Activated CD4-positive, CD25-positive, alpha-beta regulatory T cell (primary cell): ENCODE measurements at places on chromosomes 12 and 14.

- no peak for DNase-seq
Observed at GRCh38 chr12:82635263-82635662, 51.4 kb upstream of the TMTC2 start.

DNA sequence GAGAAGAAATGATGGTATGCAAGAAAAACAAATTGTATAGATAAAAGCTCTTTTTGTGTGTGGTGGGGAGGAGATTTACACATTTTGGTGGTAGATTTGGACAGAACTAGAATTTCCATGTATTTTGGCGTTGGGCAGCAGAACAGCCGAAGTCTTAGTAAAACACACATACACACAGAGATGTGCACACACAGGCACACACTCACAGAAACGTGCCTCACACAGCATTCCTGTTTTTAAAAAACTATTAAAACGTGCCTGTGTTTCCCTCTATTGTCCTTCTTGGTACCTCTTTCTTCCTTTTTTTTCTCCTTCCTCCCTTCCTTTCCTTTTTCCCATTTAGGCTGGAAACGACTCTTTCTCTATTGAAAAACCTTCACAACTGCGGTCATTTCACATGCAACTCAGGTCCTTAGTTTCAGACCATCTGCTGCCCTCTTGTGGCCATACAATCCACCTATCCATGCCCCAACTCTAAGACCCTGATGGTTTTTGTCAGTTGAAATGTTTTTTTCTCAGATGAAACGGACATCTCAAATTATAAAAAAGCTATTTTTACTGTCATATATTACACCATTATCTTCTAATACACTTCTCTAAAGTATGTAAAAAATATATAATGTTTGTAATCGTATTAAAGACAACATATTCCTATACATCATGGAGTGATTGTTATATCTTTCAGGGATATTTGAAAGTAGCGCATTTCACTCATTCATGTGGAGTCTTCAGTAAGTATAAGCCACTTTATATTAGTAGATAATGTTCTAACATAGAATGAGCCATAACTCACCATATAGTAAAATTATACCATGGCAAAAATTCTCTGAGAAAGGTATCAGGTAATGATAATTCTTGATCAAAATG is 386.7 kb upstream of the NOVA1 start:
- DNase-seq: no peak

- no peak for DNase-seq
Observed at GRCh38 chr12:6813363-6813762, 8.3 kb upstream of the GPR162 start.

DNA sequence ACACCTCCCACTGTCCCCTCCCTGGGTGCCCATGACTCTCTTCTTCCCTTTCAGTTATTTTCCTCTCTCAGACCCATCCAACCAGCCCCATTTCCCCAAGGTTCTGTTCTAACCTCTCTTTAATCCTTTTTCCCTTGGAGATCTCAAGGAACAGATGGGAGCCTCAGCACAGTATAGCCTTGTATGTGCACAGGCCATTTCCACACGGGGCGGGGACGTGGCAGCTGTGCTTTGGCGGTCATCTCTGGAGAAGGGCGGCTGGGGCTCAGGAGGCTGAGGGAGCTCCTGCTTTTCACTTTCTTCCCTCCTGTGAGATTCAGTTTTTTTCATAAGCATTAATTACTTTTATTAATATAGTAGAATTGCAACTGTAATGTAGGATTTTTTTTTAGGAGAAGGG is 212.2 kb downstream of the ZFP36L1 start:
- DNase-seq: no peak

DNA sequence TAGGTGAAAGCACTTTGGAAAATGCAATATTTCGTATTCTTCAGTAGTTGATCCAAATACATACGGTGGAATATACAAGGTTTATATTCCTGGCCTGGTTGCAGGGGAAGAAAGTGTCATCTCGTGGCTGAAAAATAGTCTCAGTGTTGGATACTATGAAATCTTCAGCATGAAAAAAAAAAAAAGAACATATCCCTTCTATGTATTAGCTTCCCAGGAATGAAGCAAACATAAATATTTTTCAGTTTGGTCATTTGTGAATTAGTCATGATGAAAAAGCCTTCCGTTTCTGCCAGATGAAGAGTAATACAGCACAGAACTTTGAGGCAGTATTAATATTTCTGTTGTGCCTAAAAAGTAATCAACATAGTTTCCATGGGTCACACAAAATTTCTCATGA is 36.7 kb downstream of the FLRT2 start:
- DNase-seq: no peak

DNA sequence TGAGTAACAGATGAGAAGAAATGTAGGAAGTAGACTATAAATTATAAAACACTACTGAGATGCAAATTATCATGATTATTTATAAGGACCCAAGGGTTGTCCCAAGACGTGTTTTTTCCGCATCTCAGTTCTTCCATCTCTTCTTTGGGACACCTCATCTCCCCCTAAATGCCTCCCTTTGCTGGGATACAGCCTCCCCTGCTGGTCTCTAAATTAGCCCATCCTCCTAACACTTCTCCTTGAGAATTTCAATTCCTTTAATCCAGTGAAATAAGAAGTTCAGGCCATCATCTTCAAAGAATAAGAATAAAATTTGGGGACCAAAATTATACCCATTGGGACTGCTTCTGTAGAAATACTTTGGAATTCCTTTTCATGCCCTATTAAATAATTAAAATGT is 667.0 kb downstream of the BCL11B start:
- no peak for DNase-seq
